Thoracic aorta (tissue), 2 donors: ENCODE measurements at places on chromosomes 7 and 10.

GRCh38 chr7:31014826-31015225 is 37.3 kb upstream of the ADCYAP1R1 start:
- H3K27me3 ChIP-seq = no peaks in the 10 kb centered on the region
- H3K36me3 ChIP-seq = no peaks in the 10 kb centered on the region
- no peaks in the 10 kb centered on the region for H3K4me1 ChIP-seq
- no peak overlapping the region for H3K4me3 ChIP-seq
- H3K27ac ChIP-seq = no peak overlapping the region

DNA sequence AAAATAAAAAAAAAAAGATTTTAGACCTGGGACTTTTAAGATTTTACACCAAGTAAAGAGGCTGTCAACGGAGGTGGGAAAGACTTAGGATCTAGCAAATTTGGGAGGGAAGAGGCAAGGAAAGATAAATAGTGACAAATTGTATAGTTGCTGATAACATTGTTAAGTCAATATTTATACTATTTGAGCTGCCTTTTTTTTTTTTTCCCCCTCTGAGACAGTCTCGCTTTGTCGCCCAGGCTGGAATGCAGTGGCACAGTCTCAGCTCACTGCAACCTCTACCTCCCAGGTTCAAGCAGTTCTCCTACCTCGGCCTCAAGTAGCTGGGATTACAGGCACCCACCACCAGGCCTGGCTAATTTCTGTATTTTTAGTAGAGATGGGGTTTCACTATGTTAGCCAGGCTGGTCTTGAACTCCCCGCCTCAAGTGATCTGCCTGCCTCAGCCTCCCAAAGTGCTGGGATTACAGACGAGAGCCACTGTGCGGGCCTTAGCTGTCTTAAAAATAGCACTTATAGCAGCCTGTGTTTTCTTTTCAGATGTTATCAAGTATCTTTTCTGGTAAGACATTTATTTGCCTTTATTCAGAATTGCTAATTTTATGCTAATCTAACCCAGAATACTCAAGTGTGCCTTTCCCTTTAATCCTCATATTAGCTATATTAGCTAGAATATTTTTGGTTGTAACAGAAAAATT is 94.5 kb downstream of the MMRN2 start:
- H3K4me1 ChIP-seq = peaks cover 50% of the 10 kb centered on the region
- H3K4me3 ChIP-seq = no peak overlapping the region
- no peak for DNase-seq
- H3K27me3 ChIP-seq = no peaks in the 10 kb centered on the region
- H3K36me3 ChIP-seq = no peaks in the 10 kb centered on the region
- peak overlapping the region; percentile 72 for H3K27ac ChIP-seq

DNA sequence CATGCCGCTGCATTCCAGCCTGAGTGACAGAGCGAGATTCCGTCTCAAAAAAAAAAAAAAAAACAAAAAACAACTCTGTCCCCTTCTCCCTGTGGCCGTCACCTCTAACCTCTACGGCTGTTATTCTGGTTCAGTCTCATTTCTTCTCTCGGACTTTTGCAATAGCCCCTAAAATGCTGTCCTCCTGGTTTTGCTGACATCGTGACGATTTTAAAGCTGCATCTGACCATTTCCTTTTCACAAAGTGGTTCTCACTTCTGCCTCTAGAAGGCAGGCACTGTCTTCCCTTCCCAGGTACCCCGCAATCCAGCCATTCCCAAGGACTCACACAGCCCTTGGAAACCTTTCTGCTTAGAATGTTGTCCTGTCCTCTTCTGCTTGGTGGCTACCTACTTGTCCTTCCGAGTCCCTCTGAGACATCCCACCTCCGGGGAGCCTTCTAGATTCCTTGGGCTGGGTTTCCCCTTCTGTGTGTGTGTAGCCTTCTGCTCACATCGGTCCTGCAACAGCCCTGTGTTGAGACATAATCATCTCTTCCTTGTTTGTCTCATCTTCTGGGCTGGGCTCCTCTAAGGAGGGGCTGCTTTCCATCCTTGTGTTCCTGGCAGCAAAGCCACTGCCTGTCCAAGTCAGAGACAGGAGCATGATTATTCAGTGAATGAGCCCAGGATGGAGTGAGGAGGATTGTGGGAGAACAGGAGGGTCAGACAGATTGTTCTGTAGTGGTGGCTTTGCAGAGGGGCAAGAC is 83.1 kb downstream of the GRK5 start:
- peaks cover 58% of the 10 kb centered on the region for H3K4me1 ChIP-seq
- H3K36me3 ChIP-seq = no peaks in the 10 kb centered on the region
- no peaks in the 10 kb centered on the region for H3K27me3 ChIP-seq
- H3K4me3 ChIP-seq = no peak overlapping the region

DNA sequence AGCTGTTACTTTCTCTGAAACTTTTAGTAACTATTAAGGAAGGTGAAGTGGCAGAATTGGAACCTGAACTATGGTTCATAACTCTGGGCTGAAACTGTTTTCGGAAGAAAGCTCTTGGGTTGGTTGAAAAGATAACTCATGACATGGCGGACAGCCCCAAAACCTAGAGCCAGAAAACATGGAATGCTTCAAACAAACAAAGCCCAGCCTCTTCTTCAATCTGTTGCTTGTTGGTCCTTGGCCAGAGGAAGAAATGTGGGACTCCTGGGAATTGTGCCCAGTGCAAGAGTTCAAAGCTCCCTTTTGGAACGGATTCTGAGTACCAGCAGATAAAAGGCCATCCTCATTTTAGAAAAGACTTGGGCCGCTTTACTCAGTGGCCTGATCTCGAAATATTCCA is 52.9 kb upstream of the CACNB2 start:
- no peaks in the 10 kb centered on the region for H3K36me3 ChIP-seq
- H3K4me3 ChIP-seq = no peak overlapping the region
- no peak overlapping the region for H3K27ac ChIP-seq
- H3K4me1 ChIP-seq = no peaks in the 10 kb centered on the region
- no peaks in the 10 kb centered on the region for H3K27me3 ChIP-seq
- DNase-seq = no peak

- no peaks in the 10 kb centered on the region for H3K36me3 ChIP-seq
- no peaks in the 10 kb centered on the region for H3K27me3 ChIP-seq
- H3K27ac ChIP-seq = no peak overlapping the region
- H3K4me3 ChIP-seq = peak overlapping the region; percentile 87
These were observed 1.3 kb downstream of the ADAM22 start for GRCh38 chr7:87935384-87935706.

DNA sequence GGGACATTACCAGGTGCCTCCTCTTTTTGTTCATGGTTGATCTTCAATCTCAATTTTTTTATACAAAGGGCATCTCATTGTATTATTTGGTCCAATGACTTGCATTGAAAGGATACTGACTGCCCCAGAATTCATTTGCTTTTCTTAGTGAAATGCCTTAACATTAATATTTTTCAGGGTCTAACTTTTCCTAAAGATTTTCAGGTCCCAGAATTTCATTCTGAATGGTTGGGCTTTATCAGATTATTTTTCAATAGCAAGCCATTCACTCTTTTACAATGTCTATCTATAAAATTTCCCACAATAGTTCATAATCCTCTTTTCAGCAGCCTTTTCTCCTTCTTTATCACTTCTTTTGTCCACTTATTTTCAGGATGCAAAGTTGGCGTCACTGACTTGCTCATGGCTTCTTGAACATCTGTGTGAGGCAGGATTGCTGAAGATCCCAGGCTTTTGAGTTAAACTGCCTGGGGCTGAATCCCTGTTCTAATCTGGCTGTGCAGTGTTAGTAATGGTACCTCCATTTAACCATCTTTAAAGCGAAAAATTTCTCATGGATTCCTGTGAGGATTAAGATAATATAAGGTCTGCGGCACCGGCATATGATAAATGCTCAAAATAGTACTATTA is 131.7 kb upstream of the HDAC9 start:
- no peak for DNase-seq
- no peak overlapping the region for H3K27ac ChIP-seq
- H3K36me3 ChIP-seq = no peaks in the 10 kb centered on the region

GRCh38 chr10:92024700-92025099 is 101.1 kb downstream of the BTAF1 start:
- H3K27me3 ChIP-seq = no peaks in the 10 kb centered on the region
- H3K27ac ChIP-seq = no peak overlapping the region
- no peak overlapping the region for H3K4me3 ChIP-seq
- peaks cover 45% of the 10 kb centered on the region for H3K36me3 ChIP-seq
- no peaks in the 10 kb centered on the region for H3K4me1 ChIP-seq
- no peak for DNase-seq

DNA sequence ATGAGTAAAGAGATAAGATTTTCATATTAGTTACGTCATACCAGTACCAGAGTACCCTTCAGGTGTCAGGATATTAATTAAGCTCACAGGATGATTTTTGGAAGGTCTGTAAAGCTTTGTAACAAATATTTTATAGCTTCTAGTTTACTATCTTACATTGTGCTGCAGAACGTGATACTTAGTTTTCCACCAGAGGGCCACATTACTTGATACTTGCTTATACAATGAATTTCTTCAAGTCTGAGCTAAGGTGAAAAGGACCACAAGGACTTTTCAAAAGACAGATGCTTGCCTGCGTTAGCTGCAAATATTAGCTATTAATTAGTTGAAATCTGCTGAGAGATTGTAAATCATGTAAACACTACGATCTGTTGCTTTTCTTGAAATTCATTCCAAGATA is 12.2 kb downstream of the FOXP2 start:
- no peaks in the 10 kb centered on the region for H3K36me3 ChIP-seq
- no peaks in the 10 kb centered on the region for H3K4me1 ChIP-seq
- no peak overlapping the region for H3K27ac ChIP-seq
- H3K27me3 ChIP-seq = no peaks in the 10 kb centered on the region
- no peak for DNase-seq

DNA sequence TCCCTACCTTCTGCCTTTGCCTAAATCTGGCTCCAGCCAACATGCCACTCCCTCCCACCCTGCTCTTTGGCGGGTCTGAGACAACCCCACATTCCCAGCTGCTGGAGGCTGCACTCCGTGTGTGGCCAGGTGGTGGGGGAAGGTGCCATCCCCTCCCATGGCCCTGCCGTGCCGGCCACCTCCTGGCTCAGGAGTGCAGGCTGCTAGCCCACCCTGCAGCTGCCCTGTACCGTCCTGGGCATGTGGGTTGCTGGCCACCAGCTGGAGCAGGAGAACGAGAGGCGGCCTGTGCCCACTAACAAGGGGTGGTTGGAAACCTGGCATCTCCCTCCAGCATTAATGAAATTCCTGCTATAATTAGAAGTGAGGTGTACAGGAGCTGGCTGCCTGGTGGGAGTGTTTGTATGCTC is 97.6 kb downstream of the ZMIZ1 start:
- H3K27me3 ChIP-seq = no peaks in the 10 kb centered on the region
- no peak for DNase-seq
- no peak overlapping the region for H3K27ac ChIP-seq
- H3K4me1 ChIP-seq = peaks cover 35% of the 10 kb centered on the region
- H3K36me3 ChIP-seq = peaks cover 18% of the 10 kb centered on the region
- no peak overlapping the region for H3K4me3 ChIP-seq

DNA sequence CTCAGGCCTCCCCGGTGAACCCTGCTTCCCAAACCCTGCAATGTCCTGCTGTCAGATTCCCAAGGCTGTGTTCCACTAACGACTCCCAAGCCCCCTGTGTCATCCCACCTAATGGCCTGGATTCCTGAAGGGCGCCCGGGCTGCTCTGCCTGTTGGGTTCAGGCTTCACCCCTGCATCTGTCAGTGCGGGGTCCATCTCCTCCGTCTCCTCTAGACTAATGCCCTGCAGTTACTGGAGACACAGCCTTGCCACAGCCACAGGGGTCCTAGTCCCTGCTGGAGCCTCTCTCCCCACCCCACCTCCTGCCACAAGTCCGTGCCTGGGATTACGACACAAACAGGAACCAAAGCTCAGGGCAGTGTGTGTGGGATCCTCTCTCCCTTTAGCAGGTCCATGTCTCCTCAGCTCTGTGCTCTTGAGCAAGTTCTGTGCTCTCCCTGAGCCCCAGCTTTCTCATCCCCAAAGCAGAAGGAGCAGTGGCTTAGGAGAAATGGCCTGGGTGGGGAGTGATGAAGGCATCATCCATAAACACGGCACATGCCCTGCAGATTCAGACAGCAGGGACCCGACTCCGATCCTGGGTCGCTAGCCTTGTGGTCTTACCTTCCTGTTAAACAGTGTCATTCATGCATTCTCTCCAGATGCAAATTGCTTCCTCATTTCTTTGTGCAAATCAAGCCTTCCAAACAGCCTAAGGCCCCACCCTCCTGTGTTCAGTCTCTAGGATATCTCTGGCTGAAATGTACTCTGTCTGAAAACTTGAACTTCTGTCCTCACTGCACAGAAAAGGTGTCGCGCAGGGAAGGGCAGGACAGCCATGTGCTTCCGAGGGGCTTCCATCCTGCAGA is 8.2 kb upstream of the RBP3 start:
- no peaks in the 10 kb centered on the region for H3K36me3 ChIP-seq
- H3K27ac ChIP-seq = no peak overlapping the region
- H3K4me3 ChIP-seq = no peak overlapping the region
- no peaks in the 10 kb centered on the region for H3K27me3 ChIP-seq
- DNase-seq = no peak

DNA sequence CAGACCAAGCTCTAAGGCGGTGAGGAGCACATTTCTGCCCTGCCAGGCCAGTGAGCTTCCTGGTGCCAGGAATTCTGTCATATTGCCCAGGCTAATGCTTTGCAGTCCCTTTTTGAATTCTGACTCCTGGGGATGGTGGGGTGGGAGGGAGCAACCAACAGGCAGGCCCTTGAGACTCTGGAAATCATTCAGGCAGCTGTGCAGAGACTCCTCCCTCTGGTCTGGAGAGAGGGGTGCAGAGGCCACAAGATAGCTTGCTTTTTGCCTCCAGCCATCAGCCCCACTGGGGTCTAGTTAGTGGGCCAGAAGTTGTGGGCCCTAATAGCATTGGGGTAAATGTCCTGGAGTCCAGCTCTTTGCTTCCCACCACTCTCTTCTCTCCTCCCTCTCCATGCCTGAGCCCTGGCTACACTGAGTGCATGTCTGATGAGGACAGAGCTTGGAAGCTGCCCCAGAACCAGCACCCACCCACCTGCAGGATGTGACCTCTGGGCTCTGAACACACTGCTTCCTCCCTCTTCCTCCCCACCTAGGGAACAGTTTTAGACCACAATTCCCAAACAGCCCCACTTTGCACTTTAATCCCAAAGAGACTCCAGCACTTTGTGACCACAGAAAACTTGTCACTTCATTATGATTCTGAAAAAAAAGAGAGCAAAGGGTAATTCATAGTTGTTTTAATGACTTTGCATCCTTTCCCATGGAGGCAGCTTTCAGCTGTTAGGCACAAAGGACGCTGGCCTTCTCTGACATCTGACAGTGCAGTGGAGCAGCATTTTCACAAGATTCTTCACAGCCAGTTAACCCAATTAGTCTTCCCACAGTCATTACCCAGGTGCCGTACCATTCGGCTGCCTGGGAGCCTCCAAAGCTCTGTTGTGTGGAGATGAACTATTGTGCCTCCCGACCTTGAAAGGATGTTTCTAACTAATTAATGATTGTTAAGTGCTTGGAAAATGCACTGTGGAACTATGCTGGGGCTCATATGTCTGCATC is 262.5 kb downstream of the TRIL start:
- no peak for DNase-seq
- H3K36me3 ChIP-seq = no peaks in the 10 kb centered on the region

GRCh38 chr7:43490016-43490415 is 92.9 kb upstream of the STK17A start:
- no peaks in the 10 kb centered on the region for H3K36me3 ChIP-seq
- no peak for DNase-seq
- H3K4me3 ChIP-seq = no peak overlapping the region
- H3K4me1 ChIP-seq = peaks cover 5% of the 10 kb centered on the region

GRCh38 chr7:38162036-38162435 is 16.0 kb upstream of the STARD3NL start:
- H3K27me3 ChIP-seq = no peaks in the 10 kb centered on the region
- no peaks in the 10 kb centered on the region for H3K4me1 ChIP-seq
- no peak overlapping the region for H3K27ac ChIP-seq
- H3K36me3 ChIP-seq = no peaks in the 10 kb centered on the region
